Memory B cell (primary cell): ENCODE measurements at places on chromosomes 12 and 14.

- DNase-seq: no peak
These were observed 768 bp downstream of the DBX2 start for GRCh38 chr12:45049912-45050750.

GRCh38 chr14:60153991-60154390 lies 11.2 kb downstream of the DHRS7 start:
- DNase-seq: no peak

GRCh38 chr12:25932971-25933370 lies 25.5 kb upstream of the RASSF8 start:
- no peak for DNase-seq

- no peak for DNase-seq
These were observed 19.9 kb upstream of the PHC1 start for GRCh38 chr12:8894378-8894777.

- no peak for DNase-seq
These were observed 17.4 kb downstream of the RFC5 start for GRCh38 chr12:118033902-118034301.

GRCh38 chr12:24404086-24404815 lies 454.8 kb upstream of the SOX5 start:
- no peak for DNase-seq

GRCh38 chr12:68422956-68423574 lies 90.9 kb upstream of the MDM1 start:
- no peak for DNase-seq
